ENCODE measurements at places on chromosomes 6 and 20. TPM values are rescaled to one million over a fixed set of nuclear protein-coding genes. Genes with fewer than 3 reads are reported as not detected.
A peak's percentile ranks its signal among the peaks of the same experiment; 100 is the strongest.

DNA sequence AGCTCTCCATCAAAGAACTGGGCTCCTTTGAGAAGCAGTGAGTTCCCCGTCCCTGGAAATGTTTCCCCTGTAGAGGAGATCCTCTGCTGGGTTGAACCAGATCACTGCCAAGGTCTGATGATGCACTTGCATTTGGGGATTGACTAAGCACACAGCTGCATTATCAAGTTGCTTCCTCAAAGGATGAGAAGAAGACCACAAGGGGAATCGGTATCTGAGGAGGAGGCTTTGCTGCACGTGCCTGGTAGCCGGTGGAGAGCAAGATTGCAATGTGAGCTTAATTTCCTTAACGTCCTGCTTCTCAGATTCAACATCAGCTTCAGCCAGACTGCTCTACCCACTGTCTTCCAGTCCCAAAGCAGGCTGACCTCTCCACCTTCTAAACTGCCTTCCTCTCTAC lies 128.8 kb upstream of the STMND1 start:
- peaks cover 73% of the 10 kb centered on the region for H3K27me3 ChIP-seq
- no peak for DNase-seq
- H3K4me1 ChIP-seq, result peaks cover 3% of the 10 kb centered on the region
- no peak overlapping the region for H3K4me3 ChIP-seq
- no peaks in the 10 kb centered on the region for H3K36me3 ChIP-seq

GRCh38 chr20:49693435-49694171 lies 20.1 kb downstream of the B4GALT5 start:
- no peak for DNase-seq
- H3K27ac ChIP-seq, result peak overlapping the region; percentile 97
- peaks cover 59% of the 10 kb centered on the region for H3K4me1 ChIP-seq
- no peak overlapping the region for H3K4me3 ChIP-seq

GRCh38 chr20:4667836-4668235 lies 53.9 kb upstream of the PRND start:
- no peak for DNase-seq
- H3K4me1 ChIP-seq, result peaks cover 33% of the 10 kb centered on the region
- H3K36me3 ChIP-seq, result no peaks in the 10 kb centered on the region
- H3K4me3 ChIP-seq, result peak overlapping the region; percentile 65

GRCh38 chr6:119586250-119586882 lies 236.8 kb upstream of the MAN1A1 start:
- peaks cover 3% of the 10 kb centered on the region for H3K4me1 ChIP-seq
- no peak for DNase-seq
- no peak overlapping the region for H3K27ac ChIP-seq
- no peak overlapping the region for H3K4me3 ChIP-seq
- H3K36me3 ChIP-seq, result no peaks in the 10 kb centered on the region

GRCh38 chr20:52923123-52923937 lies 48.8 kb upstream of the TSHZ2 start:
- no peak overlapping the region for H3K4me3 ChIP-seq
- H3K36me3 ChIP-seq, result no peaks in the 10 kb centered on the region
- DNase-seq, result no peak
- no peak overlapping the region for H3K27ac ChIP-seq

- no peaks in the 10 kb centered on the region for H3K36me3 ChIP-seq
- no peak overlapping the region for H3K4me3 ChIP-seq
- peak; percentile 39 for DNase-seq
- no peak overlapping the region for H3K27ac ChIP-seq
- H3K27me3 ChIP-seq, result no peaks in the 10 kb centered on the region
Observed at GRCh38 chr20:38355161-38356012, 9.1 kb downstream of the LBP start.

Gene SLC17A3
- not detected for total RNA-seq

GRCh38 chr20:38870733-38871559 lies 55.3 kb upstream of the FAM83D start:
- H3K4me3 ChIP-seq, result peak overlapping the region; percentile 74
- peaks cover 82% of the 10 kb centered on the region for H3K4me1 ChIP-seq
- H3K36me3 ChIP-seq, result no peaks in the 10 kb centered on the region
- peak overlapping the region; percentile 96 for H3K27ac ChIP-seq

- H3K4me1 ChIP-seq, result no peaks in the 10 kb centered on the region
- no peak overlapping the region for H3K27ac ChIP-seq
- H3K27me3 ChIP-seq, result no peaks in the 10 kb centered on the region
- H3K36me3 ChIP-seq, result peaks cover 4% of the 10 kb centered on the region
- no peak overlapping the region for H3K4me3 ChIP-seq
Observed at GRCh38 chr6:153568628-153569027, 437.5 kb upstream of the RGS17 start.
